Cerebellar cortex (tissue), 1 donor: ENCODE measurements at places on chromosomes 16 and 17.

DNA sequence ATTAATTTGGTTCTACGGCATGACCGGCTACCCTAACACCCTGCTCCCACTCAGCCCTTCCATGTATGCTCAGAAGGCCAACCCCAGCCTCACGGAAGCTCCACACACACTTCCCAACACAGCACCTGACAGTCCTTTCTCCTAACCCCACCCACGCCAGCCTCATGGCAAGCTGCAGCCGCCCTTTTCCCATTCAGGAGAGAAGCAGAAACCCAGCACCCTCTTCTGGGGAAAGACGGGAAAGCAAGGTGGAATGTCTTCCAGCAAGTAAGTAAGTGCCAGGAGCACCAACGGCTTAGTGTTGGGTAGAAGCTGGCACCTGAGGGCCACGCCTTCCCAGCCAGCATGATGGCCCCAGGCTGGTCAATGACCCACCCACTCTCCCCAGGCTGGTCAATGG, 32.1 kb downstream of the ABR start:
- peak; percentile 73 for DNase-seq

GRCh38 chr17:12114686-12115418, 94.2 kb downstream of the MAP2K4 start:
- DNase-seq, result no peak

DNA sequence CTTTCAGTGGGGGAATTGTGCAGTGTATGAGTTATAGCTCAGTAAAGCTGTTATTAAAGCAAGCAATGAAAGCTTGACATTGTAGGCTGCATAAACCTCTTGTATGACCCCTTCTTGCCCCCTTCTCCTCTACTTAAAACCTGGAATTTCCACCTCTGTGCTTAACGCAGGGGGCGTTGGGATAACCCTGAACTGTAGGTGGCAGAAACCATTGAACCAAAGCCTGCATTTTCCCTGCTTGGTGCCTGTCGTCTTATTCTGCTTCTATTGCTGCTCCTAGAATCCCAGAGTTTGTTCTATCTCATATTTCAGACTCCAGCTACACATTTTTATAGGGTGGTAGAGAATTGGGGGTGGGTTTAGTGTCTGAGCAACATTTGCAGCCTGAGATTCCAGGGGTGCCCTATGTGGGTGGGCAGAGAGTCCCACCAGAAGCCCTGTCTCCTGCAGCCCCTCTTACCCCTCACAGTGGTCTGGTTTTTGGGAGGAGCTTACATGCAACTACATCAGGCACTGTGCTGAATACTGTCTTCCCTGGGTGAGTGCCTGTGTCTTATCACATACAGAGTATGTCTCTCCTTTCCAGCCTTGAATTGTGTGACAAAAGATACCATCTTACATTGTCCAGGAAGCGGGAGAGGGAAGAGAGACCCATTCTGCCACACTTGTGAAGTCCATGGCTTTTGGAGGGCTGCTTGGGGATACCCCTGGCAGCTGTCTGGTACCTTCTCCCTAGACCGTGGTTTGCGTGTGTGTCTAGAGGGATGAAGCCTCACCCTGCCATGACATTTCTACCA, 407.7 kb upstream of the EEF2KMT start:
- no peak for DNase-seq

- DNase-seq, result no peak
Observed at GRCh38 chr17:39335704-39336223, 65.7 kb downstream of the FBXL20 start.

DNA sequence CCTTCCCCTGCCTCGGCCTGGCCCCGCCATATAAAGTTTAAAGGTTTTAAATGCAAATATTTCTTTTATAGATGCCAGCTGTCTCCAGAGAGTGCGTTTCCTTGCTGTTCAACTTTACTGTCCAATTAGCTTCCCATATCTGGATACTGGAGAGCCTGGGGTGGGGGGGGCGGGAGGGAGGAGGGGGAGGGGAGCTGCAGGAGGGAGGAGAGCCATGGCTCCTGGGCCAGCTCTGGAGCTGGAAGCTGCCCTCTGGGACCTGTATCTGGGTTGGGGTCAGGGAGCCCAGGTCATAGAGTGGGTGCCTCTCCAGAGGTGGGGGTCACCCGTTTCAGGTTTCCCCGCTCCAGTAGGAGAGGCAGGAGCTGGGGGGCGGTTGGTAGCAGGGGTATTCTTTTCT, 6.2 kb upstream of the GSE1 start:
- no peak for DNase-seq

GRCh38 chr17:39115135-39115534, 36.3 kb downstream of the PLXDC1 start:
- DNase-seq, result no peak

GRCh38 chr16:47311738-47312505, 148.9 kb downstream of the ITFG1 start:
- DNase-seq, result peak; percentile 28

- no peak for DNase-seq
Observed at GRCh38 chr17:18008496-18009268, 30.3 kb downstream of the ATPAF2 start.

DNA sequence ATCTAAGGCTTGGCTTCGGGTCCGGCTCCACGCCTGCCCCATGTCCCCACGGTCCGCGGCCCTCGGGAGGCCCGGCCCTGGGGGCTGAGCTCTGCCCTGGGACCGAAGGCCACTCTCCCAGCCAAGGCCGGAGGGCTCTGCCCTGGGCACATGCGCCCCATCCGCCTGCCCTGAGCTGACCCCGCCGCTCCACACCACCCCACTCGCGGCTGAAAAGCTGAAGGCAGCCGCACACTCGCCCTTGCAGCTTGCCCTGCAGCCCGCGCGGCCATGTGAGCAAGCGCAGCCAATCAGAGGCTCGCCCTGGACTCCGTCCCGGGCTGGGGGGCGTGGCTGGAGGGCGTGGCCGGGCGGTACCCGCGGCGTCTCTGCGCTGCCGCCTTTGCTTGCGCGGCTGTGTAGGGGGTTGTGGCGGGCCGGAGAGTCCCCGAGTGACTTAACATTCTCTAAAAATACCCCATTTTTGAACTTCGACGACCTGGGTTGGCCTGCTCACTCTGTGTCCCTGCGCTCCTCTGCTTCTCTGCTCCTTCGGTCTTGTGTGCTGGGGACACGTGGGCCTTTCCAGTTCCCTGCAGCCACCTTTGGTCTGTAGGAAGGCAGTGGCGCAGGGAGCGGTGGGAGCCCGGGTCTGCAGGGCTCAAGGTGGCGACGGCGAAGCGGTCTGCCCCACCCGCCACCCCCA, 8.8 kb upstream of the MAP2K3 start:
- DNase-seq, result peak; percentile 90

GRCh38 chr17:71511266-71511995, 609.4 kb upstream of the SOX9 start:
- DNase-seq, result no peak

GRCh38 chr17:78137392-78138203, 7.0 kb downstream of the TMC8 start:
- no peak for DNase-seq

GRCh38 chr17:38742411-38743308, 5.5 kb downstream of the PCGF2 start:
- DNase-seq, result peak; percentile 88

- DNase-seq, result no peak
Observed at GRCh38 chr17:78905541-78905940, 2.5 kb upstream of the CEP295NL start.

- no peak for DNase-seq
Observed at GRCh38 chr16:52383640-52384292, 163.2 kb downstream of the TOX3 start.

DNA sequence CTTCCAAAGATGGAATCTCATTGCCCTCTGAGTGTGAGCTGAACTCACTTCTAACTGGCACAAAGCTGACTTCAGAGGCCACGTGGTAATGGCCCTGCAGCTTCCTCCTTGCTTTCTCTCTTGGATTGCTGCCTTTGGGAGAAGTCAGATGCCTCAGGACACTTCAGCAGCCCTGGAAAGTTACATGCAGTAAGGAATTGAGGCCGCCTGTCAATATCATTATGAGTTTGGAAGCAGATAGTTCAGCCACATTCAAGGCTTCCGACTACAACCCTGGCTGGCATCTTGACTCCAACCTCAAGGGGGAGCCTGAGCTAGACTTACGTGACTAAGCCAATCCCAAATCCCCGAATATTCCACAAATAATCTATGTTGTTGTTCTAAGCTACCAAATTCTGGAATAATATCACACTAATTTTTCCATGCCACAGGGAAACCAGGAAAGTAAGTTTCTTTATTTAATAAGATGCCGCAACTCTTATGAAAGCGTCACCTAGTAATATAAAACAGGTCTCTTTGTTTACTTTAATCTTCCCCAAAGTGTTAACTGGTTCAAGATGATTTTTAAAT, 13.6 kb downstream of the CEP20 start:
- peak; percentile 59 for DNase-seq

- DNase-seq, result peak; percentile 25
Observed at GRCh38 chr17:20999841-21000532, 42.8 kb downstream of the USP22 start.

- DNase-seq, result no peak
Observed at GRCh38 chr16:77637940-77638339, 84.4 kb upstream of the NUDT7 start.

- no peak for DNase-seq
Observed at GRCh38 chr16:57260294-57260929, 15.4 kb downstream of the ARL2BP start.

- no peak for DNase-seq
Observed at GRCh38 chr16:3637371-3637923, 17.0 kb upstream of the DNASE1 start.

GRCh38 chr17:17661834-17662385, 19.3 kb upstream of the RAI1 start:
- no peak for DNase-seq

DNA sequence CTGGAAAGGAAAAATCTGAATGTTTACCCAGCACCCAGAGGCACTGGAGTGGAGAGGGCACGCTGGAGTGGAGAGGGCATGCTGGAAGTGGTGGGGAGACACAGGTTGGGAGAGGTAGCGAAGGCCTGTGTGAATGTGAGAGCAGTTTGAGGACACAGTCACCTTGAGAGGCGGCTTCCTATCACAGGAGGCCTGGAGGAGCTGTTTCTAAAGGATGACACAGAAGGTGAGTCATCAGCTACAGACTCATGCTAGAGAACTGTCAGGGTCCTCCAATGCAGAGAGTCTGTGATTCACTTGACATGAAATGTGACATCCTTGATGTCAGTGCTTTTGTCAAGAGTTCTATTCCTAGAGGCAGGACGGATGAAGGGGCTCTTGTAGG, 13.8 kb downstream of the CTRL start:
- DNase-seq, result no peak

DNA sequence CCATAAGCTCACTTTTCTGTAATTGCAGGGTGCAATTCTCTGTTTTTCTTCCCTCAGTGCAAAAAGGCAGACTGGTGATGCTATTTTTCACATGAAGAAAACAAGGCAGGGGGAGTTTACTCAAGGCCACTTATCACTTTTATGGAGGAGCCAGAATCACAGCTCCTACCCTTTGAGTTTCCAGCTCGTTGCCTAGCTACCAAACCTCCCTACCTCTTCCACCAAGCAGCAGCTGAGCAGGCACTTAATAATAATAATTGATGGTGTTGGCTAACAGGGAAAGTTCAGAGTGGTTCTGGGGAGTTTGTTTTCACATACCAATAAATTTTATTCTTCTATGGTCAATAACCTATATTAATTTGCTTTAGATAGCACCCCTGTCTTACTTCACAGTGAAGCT, 31.9 kb upstream of the MPHOSPH6 start:
- no peak for DNase-seq

DNA sequence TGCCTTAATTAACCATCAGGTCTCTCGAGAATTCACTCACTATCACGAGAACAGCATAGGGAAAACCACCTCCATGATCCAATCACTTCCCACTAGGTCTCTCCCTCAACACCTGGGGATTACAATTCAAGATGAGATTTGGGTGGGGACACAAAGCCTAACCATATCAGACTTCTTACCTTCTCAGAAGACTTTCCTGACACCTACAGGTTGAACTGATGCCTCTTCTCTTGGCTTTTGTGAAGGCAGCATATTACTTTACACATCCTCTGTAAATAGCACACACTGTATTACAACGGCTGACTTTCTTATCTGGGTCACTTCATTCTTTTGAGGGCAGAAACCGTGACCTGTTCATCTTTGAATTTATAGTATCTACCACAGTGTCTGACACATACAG, 23.6 kb downstream of the BMERB1 start:
- DNase-seq, result no peak

DNA sequence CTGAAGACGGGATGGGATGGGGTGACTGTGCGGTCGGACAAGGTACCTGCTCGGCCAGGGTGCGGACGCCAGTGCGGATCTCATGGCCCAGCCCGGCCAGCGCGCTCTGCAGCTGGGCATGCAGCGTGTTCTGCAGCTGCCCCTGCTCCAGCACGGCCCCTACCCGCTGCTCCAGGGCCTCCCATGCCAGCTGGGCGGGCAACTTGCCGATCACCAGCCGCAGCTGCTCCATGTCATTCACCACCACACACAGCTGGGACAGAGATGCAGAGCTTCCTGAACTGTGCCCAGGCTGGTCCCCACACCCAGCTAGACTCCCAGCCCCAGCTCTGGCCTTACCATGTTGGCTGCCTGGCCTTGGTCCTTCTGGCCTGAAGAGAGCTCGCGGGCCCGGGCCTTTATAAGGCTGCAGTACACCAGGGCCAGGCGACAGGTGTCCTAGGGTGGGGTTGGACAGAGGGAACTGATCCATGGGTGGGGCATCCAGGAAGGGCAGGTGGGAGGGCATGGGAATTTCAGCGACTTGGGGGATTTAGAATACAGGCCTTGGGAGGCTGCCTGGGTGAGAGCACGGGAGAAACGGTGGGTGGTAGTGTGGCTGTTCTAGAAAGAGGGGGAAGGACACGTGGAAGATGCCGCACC, 9.8 kb downstream of the UNC13D start:
- DNase-seq, result no peak

DNA sequence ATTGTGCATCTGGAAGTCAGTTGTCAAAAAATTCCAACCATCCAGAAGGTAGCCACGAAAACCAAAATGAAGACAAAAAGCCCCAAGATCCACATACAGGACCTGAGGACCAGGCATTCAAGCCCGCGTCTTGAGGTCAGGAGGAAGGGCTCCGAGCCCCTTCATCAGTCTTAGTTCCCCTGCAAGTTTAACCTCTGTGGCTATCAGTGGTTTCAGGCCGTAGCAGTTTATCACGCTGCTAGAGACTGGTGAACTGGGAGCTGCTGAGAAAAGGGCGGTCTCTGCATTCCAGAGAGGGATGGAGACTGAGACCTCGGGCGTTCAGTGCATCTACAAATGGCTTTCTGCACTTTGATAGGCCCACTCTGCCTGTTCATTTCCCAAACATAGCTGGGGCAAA, 70.6 kb downstream of the IRF8 start:
- DNase-seq, result no peak

GRCh38 chr16:4376893-4377572, 5.4 kb downstream of the VASN start:
- no peak for DNase-seq

DNA sequence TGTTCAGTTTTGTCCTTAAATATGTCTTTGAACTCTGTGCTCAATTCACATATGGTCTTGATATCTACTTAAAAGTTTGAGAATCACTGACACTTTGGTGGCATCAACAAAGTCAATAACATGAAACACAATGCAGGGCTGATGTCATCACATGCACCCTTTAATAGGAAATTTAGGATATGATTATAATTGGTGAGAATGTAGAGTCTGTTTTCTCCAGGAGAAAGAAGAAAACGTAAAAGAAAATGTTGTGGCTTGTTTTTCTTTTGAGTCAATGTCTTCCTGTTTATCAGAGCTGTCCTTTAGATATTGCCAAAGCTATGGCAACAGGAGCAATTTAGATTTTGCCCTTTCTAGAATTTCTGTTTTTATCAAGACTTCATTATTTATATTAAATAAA, 396.9 kb downstream of the CDH13 start:
- DNase-seq, result no peak
